NCI-H1105 treated with DMSO at 0.1 percent for 48 hours (cell line): ENCODE measurements at places on chromosomes 13 and 19.

GRCh38 chr13:110652764-110653163, 37.4 kb downstream of the NAXD start:
- DNase-seq: no peak

GRCh38 chr19:16834747-16835146, 5.5 kb downstream of the SIN3B start:
- no peak for DNase-seq

GRCh38 chr19:38717051-38717450, 27.2 kb downstream of the CAPN12 start:
- no peak for DNase-seq

DNA sequence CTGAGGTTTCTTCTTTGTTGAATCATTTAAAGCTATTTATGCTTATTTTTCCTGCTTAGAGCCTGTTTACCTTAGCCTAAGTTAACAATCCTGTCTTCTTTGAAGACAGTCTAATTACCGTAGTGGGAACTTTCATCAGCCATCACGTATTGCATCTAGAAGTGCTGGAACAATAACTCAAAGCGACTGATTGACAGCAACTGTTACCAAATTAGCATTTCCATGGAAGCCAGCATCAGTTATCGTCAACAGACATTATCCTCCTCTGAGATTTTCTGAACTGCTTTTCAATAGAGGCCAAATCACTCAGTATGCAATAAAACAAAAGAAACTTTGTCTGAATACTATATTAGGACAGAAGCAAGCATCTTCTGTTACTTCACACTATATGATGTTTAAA, 433.3 kb upstream of the SLITRK1 start:
- no peak for DNase-seq

DNA sequence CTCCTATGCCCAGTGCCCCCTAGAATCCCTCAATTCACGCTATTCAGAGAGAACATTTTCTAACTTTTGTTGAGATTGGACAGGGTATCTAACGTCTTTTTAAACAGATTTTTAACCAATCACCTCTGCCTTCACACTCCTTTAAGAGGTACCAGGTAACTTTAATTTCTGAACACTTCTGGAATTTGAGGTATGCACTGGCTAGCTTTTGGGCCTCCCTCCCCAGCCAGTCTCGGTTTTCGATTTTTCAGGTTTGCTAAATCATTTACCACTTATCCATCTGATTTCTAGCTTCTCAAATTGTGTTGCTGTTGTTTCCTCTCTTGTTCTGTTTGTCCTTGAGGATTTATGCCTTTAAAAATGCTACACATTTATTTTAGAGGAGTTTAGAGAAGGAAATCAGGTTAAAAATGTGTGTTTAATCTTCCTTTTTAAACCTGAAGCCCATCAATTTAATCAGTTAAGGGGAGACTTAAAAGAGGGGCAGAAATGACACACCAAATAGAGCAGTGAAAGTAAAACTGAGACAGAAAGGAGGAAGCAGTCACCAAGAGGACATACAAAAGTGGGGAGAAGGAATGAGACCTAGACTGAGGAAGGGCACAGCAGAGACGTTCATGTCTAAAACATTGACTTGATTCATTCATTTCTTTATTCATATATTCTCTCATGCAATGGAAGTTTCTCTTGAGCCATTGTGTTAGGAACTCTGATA, 139.6 kb upstream of the HTR2A start:
- no peak for DNase-seq
